ENCODE measurements at places on chromosomes 12 and 14. TPM values are rescaled to one million over a fixed set of nuclear protein-coding genes. Genes with fewer than 3 reads are reported as not detected.

DNA sequence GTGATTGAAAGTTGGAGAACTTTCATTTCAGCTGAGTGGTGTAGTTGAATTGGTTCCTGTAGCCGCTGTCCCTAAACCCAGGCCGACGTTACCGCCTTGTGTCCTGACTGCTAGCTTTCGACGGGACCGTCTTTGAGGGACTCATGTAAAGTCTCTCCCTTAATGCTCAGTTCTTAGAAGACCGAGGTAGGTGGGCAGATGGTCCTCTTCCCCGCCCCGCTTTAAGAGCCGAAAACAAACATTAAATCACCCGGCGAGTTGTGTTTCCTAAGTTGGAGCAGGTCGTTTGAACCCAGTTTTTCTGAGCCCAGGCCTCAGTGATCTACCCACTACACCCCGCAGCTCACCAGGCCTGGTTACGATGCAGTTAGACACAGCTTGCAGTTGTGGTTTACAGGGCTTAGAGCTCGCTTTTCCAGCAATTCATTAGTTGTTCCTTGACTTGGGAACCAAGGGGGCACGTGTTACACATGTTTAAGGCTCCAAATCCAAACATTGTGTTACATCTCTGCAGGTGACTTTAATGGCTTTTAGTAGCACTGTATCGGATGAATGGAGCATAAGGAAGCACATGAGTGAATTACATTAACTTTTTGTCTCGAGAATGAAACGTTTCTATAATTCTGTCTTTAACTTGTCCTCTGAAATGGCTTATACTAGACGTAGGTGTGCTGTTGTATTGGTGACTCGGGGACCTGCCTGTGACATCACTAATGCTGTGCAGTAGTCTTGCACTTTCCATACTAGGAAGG, 790 bp downstream of the NEDD1 start:
- no peak for DNase-seq

DNA sequence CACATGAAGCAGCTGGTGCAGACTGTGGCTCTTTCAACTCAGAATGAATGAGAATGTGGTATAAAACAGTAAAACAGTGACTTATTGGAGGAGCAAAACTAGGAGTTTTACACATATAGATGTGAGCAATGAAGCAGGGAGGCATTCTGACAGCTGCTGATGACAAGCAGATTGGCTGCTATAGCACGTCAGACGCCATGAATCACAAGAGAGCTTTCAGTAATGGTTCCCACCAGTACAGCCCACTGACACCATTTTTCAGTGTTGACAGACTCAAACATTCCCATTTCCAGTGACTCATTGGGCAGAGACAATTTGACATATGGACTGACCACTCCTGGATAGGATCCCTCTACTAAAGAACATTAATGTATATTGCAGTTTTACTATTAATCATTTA, 24.6 kb upstream of the FSCB start:
- DNase-seq = no peak

DNA sequence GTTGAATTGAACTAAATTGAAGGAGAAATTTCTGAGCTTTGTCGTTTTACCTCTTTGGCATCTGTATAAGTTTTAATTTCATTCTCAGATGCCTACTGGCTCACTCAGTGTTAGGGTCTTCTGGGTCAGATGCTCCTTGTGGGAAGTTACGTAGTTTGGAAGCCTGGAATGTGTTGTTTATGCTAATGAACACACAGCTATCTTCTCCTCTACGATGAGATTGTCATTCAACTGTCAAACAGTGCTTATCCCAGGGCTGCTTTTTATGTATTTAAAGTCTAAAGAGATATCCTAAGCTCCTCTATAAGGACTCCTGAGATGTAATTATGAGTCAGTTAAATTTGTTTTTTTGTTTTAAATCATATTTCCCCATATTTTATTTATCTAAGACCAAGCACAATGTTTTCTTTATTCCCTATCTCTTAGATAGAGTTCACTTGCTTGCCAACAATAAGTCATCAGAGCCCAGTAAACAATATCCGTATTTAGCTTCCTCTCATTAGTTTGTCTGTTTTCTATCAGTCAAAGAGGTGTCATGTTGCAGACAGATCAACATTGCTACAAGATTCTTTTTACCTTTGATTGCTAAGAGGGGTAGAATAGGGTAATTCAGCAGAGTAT, 368.0 kb upstream of the PDE3A start:
- DNase-seq = no peak

DNA sequence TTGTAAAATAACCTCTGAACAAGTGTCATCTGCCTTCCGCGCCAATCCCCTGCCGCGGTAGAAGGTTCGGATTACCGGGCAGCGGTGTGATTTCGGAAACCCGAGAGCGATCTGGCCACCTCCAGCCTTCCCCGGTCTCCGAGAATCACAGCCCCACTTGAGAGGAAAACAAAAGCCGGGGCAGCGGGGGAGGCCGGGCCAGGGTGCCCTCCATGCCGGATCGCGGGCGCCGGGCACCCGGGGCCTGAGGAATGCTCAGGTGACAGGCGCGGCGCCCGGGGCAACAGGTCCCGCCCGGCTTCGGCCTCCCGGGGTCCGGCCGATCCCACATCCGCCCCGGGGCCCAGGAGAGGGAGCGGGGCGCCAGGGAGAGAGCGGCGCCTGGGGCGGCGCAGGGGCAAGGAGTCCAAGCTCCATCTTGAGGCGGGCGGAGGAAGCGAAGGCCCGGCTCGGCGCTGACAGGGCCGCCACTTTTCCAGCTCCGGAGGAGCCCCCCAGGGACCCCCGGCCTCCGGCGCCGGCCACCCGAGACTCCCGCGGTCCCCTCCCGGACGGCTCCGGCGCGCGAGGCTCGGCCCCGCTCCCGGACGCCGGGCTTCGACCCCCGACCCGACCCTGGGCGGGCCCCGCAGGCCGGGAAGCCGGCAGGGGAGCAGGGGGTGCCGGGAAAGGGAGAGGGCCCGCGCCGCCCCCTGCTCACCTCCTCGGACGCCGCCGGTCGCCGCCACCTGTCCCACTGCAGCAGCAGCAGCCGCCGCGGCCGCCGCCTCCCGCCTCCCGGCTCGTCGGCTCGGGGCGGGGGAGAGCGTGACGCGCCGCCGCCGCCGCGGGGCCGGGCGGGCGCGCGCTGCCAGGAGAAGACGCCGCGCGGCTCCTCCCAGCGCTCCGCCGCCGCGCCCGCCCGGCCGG, at the start of gene CLIP1:
TSS of gene CLIP1 (minus strand) at position 849 of the 909 bp plus-strand sequence. CDS start 42,217 bp downstream, outside the sequence.
- peak; percentile 58 for DNase-seq

- DNase-seq = no peak
Measured at GRCh38 chr12:123634142-123634561, 523 bp downstream of the GTF2H3 start.

- no peak for DNase-seq
Measured at GRCh38 chr12:53336181-53336681, at the start of gene SP7. Gene SP7, minus strand, starts transcription at chr12:53336354. Its CDS starts 708 bp downstream, at chr12:53335646.

DNA sequence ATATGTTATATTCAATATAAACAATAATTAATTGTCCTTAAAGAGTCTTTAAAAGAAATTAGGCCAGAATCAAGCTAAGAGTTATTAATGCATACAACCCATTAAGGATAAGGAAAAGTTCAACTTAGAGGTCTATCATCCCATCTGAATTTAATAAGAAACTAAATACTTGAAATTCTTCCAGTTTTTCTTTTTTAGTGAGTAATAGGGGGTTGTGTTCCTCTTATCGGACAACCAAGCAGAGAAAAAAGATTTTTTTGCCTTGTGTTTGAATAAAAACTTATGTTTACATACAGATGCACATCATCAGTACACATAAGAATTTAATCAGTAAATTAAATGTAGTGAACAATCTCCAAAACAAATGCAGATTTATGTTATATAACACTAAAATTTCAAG, 32.5 kb downstream of the PAWR start:
- DNase-seq = no peak

DNA sequence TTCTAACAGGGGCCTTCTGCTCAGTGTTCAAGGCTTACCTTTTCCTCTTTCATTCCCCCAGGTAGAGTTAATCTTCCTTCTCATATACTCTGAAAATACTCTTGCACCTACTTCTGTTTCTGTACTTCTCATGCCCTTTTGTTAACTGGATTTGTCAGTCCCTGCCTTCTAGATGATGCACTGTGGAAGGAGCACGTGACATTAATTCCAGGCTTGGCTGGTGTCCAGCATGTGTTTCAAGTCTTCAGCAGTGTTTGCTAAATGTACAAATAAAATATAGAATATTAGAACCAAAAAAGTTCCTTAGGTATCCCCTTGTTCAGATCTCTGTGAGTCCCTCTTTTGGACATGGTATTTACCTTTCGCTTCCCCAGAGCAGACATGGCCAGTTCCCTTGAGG, 27.9 kb upstream of the EVL start:
- no peak for DNase-seq

GRCh38 chr12:6532051-6532926, 2.0 kb upstream of the GAPDH start:
- peak; percentile 79 for DNase-seq

- no peak for DNase-seq
Measured at GRCh38 chr12:92912052-92912451, 17.0 kb downstream of the EEA1 start.

DNA sequence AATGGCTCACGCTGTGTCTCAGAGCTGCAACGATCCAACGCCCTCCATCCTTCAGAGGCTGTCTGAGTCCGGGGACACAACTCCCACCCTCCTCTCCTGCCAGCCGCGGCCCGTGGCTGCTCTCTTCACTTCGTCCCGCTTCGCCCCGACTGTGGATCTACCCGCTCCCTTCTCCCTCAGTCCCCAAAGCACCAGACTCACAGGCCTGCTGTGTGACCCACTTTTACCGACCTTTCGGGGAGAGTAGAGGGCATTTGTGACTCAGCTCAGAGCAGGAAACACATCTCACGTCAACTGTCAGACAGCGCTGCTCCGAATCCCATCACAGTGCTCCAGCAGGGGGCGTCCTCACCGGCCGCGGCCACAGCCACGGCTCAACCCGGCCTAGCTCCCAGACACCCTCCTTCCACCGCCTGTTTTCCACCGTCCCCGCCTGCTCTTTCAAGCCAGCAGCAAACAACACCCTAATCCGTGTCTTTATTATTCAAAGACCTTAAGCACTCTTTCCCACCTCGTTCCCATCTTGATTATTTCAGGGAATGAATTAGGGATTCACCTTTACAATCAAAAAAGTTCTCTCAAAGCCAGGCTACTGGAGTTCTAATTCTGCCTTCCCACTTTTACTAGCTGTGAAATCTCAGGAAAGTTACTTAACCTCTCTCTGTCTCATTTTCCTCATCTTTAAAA, 5.0 kb upstream of the AQP2 start:
- DNase-seq = peak; percentile 79

DNA sequence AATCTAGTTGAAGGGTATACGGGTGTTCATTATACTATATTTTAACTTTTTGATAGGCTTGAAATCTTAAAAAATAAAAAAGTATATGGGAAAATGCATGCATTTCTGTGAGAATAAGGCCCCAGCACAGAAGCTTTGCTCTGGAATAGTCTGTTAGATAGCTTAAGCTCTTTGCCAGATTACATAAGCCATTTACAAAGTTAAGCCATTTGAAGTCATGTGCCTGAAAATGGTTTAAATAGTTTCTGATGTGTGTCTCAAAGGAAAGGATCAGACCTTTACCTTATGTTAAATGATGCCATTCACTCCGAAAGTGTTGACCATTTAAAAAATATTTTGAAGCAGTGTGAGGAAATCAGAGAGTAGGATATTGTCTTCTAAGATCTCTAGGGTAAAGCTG, 51.3 kb downstream of the WASHC4 start:
- no peak for DNase-seq

GRCh38 chr12:49026678-49027480, 8.3 kb upstream of the PRKAG1 start:
- DNase-seq = no peak

DNA sequence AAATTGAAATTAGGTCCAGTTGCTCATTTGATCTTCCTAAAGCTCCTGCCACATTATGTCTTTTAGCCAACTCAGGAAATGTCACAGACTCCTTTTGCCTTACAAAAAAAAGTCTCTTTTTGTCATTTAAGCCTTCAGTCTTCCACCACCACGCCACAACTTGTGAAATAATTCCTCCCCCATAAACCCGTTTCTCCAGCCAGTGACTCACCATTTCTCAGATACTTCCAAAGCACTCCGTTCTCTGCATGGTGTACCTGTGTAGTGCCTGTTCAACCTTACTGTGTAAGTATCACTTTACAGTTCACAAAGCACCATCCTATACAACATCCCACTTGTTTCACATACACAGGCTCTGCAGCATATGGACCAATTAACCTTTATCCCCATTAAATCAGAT, 139.5 kb upstream of the AEBP2 start:
- no peak for DNase-seq

- no peak for DNase-seq
Measured at GRCh38 chr12:116318576-116319232, 41.2 kb upstream of the MED13L start.

DNA sequence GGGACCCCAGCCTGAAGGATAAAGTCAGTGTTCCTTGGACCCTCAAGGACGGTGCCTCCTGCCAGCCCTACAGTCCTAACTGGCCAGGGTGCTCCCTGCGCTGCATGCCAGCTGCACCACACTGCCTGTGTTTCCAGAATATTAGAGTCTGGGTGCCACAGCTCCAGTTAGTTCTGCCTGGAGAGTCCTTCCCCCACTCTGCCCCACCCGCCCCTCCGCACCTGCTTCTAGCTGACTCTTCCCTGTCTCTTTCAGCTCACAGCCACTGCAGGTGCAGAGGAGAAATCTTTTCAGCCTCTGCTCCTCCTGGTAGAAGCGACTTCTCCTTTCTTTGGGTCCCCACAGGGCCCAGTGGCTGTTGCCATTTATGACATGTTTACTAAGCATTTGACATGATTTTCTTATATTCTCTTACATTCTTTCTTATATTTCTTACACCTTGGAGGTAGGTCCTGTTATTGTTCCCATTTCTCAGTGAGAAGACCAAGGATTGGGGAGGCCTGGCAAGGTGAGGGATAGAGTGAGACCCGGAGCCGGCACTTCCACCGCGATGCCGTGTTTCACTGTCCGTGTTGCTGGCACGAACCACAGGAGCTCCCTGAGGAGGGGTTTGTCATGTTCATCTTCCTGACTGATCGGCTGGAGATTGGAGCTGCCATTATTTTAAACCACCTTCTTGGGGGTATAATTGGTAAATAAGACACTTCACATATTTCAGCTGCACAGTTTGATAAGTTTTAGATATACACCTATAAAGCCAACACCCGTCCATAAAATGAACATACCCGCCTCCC, 29.4 kb downstream of the SYNE3 start:
- no peak for DNase-seq

GRCh38 chr14:43540948-43541347, 966.1 kb downstream of the FSCB start:
- no peak for DNase-seq

DNA sequence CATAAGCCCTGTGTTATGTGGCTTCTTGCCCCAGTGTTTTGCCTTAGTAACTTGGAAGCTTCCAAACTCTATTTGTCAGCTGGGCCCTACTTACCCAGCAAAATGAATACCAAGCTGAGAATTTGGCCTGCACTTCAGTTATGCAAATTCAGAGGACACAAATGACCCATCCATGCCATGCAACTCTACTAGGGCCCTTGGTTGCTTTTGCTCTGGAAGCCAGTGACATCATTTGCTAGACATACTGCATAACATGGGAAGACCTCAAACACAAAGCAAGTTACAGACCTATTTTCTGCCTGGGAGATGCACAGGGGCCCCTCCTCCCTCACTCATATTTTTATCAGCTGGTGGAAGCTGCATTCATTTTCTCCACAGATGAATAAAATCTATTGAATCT, 90.2 kb upstream of the PPM1H start:
- DNase-seq = no peak

- no peak for DNase-seq
Measured at GRCh38 chr12:46675736-46676135, 150.1 kb downstream of the SLC38A4 start.

Gene PYM1
- total RNA-seq = 21.9 TPM

Gene C12orf56
- 0.17 TPM for total RNA-seq

Gene P3H3
- total RNA-seq = 1.3 TPM

Gene SPTLC2
- total RNA-seq = 22.0 TPM

Gene PRKD1
- total RNA-seq = not detected

Data from T-helper 17 cell (primary cell).